ENCODE measurements at places on chromosomes 2 and 18.

- no peak for DNase-seq
These were observed 799 bp downstream of the CEP68 start for GRCh38 chr2:65057054-65057375.

- DNase-seq: no peak
These were observed 6.5 kb downstream of the GLS start for GRCh38 chr2:190887089-190887488.

- no peak for DNase-seq
These were observed 169.2 kb downstream of the GLI2 start for GRCh38 chr2:120904830-120905234.

GRCh38 chr18:5987249-5987648, 91.9 kb upstream of the TMEM200C start:
- no peak for DNase-seq

DNA sequence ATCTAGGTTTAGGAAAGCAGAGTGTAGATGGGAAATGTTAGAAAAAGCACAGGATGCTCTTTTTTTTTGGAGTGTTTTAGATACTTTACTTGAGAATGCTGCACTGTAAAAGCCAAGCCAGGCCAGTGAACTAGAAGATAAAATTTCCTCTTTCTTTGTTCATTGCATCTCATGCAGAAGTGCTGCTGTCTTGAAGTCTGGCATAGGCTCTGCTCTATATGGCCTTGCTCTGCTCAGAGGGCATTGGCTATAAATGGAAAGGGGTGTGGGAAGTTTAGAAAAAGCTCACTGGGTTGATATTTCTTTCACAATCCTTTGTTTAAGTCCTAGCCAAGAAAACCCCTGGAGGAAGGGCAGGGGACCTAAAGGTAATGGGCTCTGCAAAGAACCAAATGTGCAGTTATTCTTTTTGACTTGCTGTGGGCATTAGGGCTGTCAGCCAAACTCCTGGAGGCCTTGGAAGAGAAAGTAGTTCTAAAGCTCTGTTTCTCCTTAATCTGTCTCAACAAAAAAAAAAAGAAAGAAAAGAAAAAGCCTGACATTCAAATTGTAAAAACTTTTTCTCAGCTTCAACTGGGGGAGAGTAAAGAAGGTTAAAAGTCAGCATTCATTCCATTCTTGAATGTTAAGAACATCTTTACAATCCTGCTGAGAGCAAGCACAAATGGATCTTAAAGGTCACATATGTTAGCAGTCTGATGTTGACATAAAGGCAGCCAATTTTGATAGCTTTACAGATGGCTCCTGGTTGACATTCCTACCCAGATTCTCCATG, 338.3 kb downstream of the GULP1 start:
- no peak for DNase-seq

DNA sequence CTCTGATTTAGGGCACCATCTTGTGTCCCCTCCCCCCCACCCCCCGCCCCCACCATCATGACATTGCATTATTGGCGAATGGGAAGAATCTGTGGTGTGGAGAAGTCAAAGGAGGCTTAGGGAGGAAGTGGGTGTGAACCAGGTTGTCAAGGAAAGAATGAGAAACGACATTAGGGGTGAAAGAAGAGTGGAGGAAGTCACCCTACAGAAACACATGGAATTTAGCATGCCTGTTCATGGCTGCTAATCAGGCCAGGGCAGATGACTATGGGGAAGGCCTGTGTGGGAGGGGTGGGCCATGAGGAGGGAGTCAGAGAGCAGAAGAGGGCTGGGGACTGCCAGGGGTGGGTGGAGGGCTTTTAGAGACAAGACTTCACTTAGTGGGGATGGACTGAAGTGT, 81.6 kb downstream of the AOX1 start:
- no peak for DNase-seq

- DNase-seq: no peak
These were observed 585.0 kb upstream of the HS6ST1 start for GRCh38 chr2:128903637-128904036.

DNA sequence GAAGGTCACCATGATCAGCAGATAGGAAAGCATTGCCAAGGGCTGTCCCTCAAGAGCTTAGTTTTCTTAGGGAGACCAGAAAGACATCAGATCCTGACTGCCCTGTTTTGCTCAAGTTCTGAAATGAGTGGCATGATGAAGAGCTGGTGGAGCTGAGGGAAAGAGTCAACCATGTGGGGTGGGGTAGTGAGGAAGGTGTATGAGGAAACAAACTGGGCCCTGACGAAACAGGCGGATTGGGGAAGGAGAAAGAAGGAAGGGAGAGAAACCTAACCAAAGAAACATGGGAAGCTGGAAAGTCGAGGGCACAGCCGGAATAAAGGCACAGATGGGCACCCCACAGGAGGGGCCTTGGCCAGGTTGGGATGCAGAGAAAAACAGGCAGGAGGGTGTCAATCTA, 8.0 kb downstream of the TGOLN2 start:
- DNase-seq: no peak

DNA sequence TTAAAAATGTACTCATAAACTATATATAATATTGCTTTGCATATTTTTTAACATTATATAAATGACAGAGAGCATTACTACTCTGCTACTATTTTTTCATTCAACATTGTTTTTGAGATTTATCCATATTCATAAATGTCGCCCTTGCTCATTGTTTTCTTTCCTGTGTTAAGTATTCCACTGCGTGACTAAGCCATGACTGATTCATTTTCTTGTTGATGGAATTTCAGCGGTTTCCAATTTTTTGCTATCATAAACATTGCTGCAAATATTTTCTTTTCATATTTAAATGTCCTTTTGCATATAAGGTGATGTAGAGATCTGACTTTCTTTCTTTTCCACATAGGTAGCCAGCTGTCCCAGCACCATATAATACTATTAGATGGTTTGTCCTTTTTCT, 57.6 kb downstream of the SFXN5 start:
- no peak for DNase-seq

GRCh38 chr2:163646687-163647086, 89.1 kb downstream of the FIGN start:
- DNase-seq: no peak

- no peak for DNase-seq
These were observed 848.8 kb downstream of the TDRD15 start for GRCh38 chr2:21972586-21972985.

DNA sequence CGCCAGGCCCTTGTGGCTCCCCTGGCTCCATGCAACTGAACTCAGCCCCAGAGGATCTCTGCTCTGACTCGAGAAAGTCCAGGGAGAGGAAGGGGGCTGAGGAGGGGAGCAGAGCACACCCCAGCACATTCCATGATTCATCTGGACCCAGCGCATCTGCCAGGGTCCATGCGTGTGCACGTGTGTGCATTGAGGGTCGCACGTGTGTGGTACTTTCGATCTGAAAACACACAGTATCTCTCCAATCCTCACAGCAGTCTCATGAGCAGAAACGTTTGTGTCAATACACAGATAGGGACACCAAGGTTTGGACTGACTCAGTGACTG, 146.4 kb upstream of the ID2 start:
- DNase-seq: no peak

- no peak for DNase-seq
These were observed 77.4 kb downstream of the RTP5 start for GRCh38 chr2:241947004-241947350.

Measured in ecto neural progenitor cell (in vitro differentiated cells).